T-helper 17 cell (primary cell): ENCODE measurements at places on chromosomes 1 and 21.
A peak's percentile ranks its signal among the peaks of the same experiment; 100 is the strongest.

DNA sequence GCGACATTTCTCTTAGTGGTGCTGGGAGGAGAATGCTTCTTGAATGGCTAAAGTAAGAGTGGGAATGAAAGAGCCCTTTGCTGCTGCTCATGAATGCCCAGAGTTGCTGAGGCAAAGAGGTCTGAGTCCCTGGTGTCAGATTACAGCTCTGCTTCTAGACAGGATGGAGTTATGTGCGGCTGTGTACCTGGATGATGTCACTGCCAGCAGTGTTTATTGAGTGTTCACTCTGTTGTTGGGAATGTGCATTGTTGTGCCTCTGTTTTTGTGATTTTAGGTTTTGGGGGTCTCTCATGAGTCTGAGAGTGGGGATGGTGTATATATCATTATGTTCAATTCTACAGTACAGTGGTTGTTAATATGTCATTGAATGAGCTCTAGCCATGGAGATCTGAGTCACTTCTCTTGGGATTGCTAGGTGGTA lies 2.7 kb downstream of the CDC14A start:
- no peak for DNase-seq

DNA sequence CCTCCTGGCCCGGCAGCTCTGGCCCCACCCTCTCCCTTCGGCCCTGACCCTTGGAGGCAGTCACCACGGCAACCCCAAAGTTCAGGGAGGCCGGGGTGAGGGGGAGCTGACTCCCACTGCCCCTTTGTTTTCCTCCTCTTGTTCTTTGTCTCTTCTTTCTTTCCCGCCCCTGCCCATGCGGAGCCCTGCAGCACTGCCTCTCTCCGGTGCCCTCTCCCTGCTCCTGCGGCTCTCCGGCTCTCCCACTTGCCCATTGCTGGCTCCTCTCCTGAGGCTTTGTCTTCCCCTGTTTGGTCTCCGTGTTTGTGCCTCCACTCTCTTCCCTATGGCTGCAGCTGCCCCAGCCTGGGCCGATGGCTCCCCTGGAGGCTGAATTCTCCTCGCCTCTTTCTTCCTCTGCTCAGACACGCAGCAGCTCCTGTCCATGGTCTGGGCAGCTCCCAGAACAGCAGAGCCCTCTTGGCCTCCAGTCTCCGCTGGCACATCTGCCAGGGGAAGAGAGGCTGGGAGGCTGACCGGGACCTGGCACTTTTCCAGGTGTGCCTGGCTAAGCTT lies 5.8 kb downstream of the CELSR2 start:
- DNase-seq, result no peak

- no peak for DNase-seq
Measured at GRCh38 chr1:175841738-175842187, 98.4 kb upstream of the TNR start.

DNA sequence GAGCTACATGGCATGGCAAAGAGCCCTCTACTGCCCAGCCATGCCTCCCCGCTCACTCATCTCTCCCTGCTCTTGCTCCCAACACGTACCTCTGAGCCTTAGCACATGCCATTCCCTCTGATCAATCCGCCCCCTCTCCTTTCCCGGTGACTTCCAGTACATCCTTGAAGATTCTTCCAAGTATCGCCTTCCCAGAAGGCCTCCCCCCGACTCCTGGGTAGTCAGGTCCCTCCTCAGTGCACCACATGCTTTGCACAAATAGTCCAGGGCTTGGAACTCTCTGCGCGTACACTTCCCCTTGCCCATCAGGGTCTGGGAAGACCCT lies 77.0 kb upstream of the IFFO2 start:
- no peak for DNase-seq

DNA sequence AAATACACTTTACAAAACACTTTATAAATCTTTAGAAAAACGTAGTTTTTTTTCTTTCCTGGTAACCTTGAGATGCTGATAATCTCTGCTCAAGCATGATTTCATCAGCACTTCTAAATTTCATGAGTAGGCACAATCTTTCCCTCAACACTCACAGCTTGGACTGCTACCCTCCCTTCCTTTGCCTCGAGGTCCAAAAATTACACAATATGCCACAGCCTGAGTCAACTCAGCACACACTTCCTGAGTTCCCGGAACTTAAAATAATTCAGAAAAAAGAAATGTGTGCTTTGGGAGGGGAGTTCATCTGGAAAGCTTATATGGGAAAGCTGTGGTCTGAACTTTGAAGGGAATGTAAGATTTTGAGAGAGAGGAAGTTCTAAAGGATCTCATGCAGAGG lies 5.9 kb downstream of the CLCA2 start:
- no peak for DNase-seq

- DNase-seq, result no peak
Measured at GRCh38 chr21:39003982-39004633, 179.1 kb downstream of the PSMG1 start.

DNA sequence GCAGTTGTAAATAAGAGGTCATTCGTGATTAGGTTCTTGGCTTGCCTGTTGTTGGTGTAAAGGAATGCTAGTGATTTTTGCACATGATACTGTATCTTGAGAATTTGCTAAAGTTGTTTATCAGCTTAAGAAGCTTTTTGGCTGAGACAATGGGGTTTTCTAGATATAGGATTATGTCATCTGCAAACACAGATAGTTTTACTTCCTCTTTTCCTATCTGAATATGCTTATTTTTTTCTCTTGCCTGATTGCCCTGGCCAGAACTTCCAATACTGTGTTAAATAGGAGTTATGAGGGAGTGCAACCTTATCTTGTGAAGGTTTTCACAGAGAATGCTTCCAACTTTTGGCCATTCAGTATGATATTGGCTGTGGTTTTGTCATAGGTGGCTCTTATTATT lies 576.1 kb upstream of the RGS18 start:
- no peak for DNase-seq

DNA sequence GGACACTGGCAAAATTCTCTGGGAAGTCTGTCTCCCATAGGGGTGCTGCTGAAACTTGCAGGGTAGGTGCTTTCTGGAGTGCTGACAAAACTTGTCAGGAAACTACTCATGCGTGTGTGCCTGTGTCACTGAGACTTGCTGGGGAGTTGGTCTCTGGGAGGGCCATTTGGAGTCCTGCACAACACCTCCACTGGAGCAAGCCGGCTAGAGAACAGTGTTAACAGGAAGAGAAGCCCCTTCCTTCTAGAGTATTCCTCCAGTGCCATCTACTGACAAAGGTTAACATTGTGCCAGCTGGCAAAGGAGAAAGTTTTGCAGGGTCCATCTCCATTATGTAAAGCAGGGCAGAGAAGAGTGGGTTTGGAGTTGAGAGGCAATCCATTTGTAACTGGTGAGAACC lies 30.0 kb downstream of the ZMYM4 start:
- no peak for DNase-seq

DNA sequence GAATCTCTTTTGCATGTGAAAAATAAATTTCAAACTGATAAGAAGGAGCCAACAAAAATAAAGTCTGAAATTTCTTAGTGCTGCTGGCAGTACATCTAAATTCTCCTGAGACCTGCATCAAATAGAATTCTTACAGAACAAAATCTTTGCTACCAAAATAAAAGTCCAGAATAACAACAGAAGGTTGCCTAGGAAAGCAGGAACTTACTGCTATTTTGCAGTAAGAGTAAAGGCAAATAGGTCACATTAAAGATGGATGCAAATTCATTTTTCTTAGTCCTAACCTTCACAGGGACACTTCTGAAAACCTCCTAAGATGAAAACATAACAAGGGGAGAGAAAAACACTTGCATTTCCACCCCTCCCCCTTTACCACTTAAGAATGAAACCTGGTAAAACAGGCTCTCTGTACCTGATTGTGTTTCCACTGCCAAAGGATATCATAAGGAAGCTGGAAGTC lies 59.0 kb downstream of the RUSC1 start:
- DNase-seq, result no peak

DNA sequence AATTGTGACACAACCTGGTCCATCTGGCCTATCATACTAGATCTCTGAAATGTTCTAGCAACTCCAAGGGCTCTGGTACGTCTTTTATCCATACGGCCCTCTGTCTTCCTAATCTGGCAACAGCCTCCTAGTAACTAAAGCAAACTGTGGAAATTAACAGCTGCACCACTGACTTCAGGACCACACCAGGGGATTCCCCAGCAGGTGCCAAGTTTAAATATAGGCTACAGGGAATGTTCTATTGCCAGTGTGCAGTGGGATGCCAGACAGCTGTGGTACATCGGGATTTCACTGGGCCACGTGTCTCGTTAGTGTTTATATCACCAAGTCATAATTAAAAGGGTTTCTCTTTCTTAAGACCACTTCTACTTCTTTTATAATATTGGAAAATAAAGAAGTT lies 94.3 kb downstream of the RGS2 start:
- no peak for DNase-seq

GRCh38 chr21:43800124-43800523 lies 10.7 kb downstream of the RRP1 start:
- no peak for DNase-seq

DNA sequence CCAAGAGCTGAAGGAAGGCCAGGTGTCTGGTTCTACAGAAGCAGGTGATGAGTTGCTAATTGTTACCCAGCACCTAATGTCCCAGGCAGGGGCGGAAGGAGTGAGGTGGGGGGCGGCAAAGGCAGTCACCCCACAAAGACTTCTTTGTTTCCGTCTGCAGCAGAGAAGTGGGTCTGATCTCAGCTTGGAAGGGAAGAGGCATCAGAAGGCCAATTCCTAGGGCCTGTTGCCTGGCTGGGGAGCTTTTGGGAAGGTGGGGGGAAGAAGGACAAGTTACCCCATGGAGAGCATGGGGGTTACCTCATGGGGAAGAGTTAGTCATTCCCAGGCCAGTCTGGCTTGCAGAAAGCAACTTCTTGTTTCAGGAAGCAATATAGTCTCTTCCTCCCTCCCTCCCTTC lies 10.9 kb downstream of the IGSF21 start:
- DNase-seq, result no peak

DNA sequence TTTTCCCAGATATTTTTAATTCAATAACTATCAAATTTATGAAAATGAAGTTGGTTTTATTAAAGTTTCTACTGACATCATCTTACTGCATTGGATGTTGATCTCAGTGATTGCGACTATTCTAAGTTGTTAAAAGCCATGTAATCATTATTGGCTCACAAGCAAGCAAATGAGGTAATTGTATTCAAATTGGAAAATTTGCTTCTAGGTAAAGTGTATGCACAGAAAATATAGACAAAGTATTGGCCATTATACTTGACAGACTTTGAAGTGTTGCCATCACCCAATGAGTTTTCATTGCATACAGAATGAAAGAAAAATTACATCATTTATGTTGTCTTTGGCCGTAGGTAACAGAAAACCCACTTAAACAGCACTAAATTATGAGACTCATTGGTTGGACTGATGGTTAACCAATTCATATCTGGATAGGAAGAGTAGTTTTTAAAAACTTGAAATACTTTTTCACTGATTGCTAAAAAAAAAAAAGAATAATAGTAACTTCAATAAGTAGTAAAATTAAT lies 299.2 kb downstream of the USP25 start:
- no peak for DNase-seq

DNA sequence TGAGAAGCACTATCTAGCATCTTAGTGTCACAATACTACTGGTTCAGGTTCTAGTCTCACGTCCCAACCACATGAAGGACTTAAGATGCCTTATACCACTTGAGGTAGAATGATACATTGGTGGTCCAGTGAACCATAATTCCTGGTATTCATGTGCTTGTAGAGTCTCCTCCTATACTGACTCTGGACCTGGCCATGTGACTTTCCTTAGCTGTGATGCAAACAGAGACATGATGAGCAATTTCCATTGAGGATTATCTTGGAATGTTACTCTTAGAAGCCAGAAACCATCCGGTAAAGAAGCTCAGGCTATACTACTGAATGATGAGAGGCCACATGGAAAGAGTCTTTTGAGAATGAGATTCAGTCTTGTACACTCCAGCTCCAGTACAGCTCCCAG lies 105.7 kb downstream of the NME7 start:
- no peak for DNase-seq

GRCh38 chr1:221576268-221576667 lies 165.6 kb downstream of the DUSP10 start:
- DNase-seq, result no peak

GRCh38 chr1:100627054-100627716 lies 89.2 kb downstream of the GPR88 start:
- DNase-seq, result no peak

DNA sequence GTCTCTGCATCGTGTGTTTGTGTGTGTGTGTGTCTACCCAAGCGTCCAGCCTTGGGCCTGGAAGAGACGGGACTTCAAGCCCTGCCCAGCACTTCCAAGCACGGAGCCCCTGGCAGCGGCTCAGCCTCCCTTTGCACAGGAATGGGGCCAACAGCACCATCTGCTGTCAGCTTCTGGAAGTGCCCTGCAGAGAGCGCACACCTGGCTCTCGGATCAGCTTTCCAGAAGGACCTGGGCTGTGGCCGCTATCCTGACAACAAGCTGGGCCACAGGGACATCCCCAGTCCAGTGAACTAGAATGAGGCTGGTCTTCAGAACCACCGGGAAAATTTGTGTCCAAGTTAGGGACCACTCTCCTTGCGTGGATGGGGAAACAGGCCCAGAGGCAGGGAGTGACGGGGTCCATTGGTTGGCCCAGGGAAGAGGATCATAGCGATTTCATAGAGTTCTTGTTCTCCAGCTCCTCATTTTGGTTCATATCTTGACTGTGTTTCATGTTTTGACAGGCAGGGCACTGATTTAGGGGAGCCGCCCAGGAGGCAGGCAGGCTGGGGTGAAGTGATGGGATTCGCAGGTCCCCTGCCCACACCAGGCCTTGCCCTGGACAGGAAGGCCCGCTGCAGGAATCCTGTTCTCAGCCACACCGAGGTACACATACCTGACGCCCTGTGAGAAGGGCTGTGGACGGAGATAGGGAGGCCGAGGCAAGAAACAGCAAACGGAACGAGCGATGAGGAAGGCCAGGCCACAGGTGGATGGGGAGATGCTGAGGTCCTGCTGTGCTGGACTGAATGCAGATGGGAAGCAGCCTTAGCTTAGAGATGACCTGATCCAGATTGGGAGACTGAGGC lies 38.4 kb downstream of the TAS1R2 start:
- peak; percentile 13 for DNase-seq
